Endothelial cell (in vitro differentiated cells): ENCODE measurements at places on chromosomes 11 and 22.
A peak's percentile ranks its signal among the peaks of the same experiment; 100 is the strongest.

- DNase-seq: no peak
Observed at GRCh38 chr11:95375886-95376285, 144.9 kb upstream of the SESN3 start.

- DNase-seq: peak; percentile 0
Observed at GRCh38 chr11:12285106-12285505, 92.3 kb upstream of the PARVA start.

GRCh38 chr22:32632512-32633315 lies 158.1 kb downstream of the FBXO7 start:
- no peak for DNase-seq

GRCh38 chr11:977830-978720 lies 52.4 kb downstream of the AP2A2 start:
- DNase-seq: no peak

DNA sequence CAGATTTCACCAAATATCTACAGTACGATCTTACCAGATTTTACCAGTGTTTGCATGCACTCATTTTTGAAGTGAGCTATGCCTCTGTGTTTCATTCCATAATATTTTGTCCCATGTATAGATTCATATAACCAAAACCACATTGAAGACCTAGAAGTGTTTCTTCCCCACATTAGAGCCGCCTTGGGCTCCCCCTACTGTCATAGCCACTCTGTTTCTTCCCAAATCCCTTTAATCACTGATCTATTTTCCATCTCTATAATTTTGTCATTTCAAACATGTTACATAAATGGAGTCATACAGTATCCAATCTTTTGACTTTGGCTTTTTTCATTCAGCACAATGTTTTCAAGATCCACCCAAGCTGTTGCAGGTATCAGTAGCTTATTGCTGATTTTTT lies 12.7 kb downstream of the MRGPRX3 start:
- no peak for DNase-seq

DNA sequence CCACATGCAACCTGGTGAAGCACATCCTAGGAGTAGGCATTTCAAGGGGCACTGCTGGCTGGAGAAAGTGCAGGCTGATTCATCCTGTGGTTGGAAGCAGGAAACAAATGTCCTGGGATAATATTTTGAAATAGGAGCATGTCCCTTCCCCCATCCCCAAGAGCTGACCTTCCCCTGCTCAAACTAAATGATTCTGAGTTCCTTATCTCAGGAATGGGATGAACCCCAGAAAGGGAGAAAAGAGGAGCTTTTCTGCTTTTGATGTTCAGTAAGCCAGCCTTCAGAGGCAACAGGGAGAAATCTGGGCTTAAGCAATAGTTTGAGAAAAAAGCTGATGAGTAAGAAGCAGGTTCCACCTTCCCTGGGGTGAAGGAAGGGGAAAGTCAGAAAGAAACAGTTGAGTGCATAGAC lies 19.5 kb upstream of the SPON1 start:
- DNase-seq: no peak

- no peak for DNase-seq
Observed at GRCh38 chr11:82631722-82632630, 101.7 kb downstream of the FAM181B start.

DNA sequence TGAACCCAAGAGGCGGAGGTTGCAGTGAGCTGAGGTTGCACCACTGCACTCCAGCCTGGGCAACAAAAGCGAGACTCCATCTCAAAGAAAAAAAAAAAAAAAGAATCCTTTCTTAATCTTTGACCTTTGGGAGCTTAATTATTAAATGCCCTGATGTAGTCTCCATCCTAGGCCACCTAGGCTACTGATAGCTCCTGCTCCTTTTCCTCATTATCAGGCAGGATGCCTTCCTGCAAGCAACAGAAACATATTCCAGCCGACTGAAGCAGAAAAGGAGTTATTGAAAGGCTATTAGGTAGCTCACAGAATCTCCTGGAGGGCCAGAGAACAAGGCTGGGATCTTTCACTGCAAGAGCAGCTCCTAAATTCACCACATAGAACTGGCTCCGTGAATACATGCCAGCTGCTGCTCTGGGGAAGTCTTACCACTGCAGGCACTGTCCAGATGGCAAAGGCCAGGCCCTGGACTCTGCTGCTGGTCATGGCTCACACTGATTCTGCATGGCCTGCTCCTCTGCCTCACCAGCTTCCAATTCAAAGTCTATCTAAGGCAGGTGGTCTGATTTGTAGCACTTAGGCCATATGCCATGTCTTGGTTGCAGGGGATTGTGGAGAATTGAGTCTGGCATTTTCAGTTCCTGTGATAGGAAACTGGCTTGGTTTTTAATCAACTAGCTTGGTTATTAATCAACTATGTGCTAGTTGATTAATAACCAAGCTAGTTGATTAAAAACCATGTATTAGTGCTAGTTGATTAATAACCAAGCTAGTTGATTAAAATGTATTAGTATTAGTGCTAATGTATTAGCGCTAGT lies 26.0 kb upstream of the POLD3 start:
- no peak for DNase-seq

- peak; percentile 40 for DNase-seq
Observed at GRCh38 chr11:63906585-63906984, 10.4 kb downstream of the RCOR2 start.

- DNase-seq: no peak
Observed at GRCh38 chr22:42284643-42285181, 14.3 kb upstream of the TCF20 start.

DNA sequence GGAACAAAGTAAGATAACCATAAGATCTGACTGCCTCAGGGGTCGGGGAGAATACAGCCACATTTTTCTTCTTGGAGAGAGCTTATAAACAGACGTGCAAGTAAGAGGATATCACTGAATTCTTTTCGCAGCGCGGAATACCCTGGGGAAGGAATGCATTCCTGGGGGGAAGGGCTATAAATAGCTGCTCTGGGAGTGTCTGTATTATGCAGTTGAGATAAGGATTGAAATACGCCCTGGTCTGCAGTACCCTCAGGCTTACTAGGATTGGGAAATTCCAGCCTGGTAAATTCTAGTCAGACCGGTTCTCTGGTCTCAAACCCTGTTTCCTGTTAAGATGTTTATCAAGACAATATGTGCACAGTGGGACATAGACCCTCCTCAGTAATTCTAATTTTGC lies 1491.7 kb upstream of the RAG2 start:
- no peak for DNase-seq

GRCh38 chr22:44001521-44001920 lies 22.6 kb upstream of the PARVB start:
- no peak for DNase-seq

GRCh38 chr11:72709478-72710238 lies 35.4 kb upstream of the PDE2A start:
- no peak for DNase-seq

- DNase-seq: no peak
Observed at GRCh38 chr11:8156877-8157276, 11.9 kb downstream of the RIC3 start.

DNA sequence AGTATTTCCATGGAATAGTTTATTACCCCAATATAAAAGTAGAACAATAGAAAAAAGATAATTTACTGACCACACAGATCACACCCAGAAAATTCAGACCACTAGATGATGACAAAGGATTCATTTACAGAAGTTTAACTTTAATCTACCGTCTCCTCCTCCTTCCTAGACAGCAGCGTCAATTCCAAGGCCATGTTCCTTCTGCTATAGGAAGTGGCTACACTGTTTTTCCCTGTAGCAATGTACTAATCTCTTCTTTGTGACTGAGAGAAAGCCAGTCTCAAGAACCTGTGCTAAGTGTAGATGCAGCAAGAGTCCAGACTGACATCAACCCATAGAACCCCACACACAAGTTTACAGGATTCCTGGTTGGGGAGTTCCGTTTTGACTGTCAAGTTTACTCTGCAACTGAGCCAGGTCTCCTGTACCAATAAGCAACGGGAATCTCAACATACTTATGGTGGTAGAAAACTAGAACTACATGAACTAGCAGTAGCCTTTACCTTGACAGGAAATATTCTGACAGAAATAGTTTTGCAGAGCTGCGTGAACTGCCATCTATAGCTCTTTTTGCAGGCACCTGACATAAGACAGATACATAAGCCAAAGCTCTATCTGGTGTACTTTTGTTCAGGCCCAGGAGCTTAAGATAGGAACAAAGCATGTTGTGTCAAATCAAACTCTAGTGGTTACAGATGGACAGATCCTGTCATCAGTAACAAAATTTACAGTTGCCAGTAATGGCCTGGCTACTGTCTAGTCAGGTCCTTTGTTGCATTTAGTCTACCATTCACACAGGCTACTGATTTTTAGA lies 42.9 kb downstream of the MRTFA start:
- DNase-seq: no peak

DNA sequence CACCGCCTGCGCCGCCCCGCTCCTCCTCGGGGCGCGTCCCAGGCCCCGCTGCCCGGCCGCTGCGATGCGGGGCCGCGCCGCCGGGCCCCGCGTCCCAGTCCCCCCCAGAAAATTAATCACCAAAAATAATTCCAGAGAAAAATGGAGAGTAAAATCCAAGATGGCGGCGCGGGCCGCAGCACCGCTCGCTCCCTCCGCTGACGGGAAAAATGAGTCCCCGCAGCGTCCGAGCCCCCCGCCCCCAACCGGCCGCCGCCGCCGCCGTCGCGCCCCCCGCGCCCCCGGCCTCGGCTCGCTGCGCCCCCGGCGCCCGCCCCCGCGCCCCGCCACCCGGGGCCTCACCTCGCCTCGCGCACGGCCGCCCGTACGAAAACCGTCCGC lies at the start of gene KMT5B:
KMT5B (minus strand) TSS at position 162 of the 381 bp plus-strand sequence. CDS start 23,220 bp downstream, outside the sequence.
- no peak for DNase-seq

- DNase-seq: no peak
Observed at GRCh38 chr11:118001494-118001971, 15.3 kb downstream of the IL10RA start.

- DNase-seq: no peak
Observed at GRCh38 chr11:36191941-36192340, 97.3 kb downstream of the COMMD9 start.

DNA sequence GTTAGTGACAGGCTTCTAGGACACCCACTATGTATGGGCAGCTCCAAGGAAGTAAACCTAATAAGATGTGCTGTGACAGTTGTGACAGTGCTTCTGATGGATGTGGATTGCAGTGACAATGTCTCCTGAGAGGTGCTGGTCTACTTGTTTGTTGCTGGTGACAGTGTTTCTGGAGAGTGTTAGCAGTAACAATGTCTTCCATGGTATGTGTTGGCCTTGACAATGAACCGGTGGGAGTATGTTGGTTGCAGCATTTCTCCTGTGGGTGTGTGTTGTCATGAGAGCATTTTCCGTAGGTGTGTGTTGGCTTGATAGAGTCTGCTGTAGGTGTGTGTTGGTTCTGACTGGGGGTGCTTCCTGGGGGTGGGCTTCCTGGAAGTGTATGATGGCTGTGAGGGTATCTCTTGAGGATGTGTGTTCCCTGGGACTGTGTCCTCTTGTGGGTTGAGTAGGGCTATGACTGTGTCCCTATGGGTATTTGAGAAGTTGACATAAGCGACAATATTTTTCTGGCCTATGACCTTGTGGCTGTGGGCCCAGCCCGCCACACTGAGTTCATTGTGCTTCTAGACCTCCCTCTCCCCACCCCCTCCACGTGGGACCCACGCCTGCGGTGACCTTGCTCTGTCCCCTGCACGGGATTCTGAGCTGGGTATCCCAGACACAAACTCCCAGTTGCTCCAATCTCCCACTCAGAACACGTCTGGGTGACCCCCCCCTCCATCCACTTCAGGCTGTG lies 1.2 kb downstream of the DCHS1 start:
- no peak for DNase-seq

DNA sequence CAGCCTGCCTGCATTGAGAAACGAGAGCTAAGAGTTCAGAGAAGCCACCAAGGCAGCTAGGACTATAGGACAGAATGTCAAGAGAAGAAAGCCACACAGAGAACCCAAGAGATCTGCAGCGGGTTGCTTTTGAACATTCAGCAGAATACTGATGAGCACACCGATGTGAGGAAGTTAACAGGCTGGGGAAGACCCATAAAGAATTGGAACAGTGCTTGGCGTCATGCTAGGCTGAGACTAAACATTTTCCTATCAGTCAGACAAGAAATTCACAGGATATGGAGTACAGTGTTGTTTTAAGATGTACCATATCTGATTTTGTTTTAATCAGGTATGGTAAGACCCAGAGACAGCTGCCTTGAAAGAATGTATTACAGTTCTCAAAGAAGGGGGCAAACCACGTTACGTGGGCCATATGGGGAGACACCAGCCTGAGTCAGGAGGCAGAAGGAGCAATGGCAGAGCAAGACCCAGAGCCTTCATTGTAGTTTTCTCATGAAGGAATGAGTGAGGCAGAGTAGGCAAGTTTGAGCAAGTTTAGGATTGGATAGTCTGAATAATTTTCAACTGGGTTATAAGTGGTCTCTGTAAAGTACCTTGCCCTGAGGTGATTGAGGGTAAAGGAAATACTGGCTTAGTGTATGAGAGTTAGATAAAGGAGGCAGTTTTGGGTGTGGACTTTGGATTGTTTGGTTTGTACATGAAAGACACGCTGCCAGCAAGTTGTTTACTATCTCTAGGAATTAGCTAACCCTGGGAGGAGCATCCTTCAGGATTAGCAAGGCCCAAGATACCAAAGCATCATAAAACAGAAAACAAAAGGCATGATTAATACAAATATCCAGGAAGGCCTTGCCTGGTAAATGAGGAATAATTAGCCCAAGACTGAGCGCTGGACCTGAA lies 14.3 kb downstream of the LRRC75B start:
- no peak for DNase-seq

DNA sequence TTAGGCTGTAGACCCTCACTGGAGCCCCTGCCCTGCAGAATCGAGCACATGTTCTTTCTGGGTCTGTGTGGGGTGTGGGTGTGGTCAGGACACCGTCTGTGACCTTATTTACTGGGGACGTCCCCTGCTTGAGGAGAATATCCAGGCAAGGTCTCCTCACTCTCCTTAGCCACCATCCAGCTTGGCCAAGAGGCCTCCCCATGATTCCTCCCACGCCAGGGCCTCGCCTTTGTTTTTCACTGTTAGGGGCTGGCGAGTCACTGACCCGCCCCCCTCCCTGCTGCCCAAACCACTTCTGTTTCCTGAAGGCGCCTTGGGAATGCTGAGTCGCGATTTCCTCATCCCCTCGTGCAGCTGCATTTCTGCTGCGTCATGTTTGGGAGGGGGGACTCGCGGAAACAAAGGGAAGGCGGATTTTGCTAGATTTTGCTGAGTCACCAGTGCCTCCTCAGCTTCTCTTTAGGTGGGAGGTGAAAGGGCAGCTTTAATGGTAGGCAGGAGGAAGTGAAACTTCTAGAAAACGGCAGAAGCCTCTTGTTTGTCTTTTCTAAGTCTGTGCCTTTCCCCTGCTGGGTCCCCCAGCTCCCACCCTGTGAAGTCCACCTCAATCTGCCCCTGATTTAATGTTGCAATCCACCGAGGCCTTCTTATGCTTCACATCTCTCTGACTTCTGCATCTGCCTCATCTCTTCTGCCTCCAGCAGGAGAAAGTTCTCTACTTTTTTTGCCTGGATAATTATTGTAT lies 4.0 kb upstream of the HMOX1 start:
- peak; percentile 91 for DNase-seq

DNA sequence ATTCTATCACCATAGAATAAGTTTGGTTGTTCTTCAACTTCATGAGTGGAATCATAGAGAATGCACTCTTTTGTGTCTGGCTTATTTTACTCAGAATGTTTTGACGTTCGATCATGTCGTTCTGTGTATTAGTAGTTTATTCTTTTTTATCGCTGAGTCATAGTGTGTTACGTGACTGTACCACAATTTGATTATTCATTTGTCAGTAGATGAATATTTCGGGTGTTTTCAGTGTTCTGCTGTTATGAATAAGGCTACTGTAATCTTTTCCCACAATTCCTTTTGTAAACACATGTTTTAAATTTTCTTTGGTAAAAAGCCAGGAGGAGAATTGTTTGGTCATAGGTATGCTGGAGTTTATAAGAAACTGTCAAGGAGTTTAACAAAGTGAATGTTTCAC lies 279.9 kb upstream of the B3GAT1 start:
- no peak for DNase-seq

- DNase-seq: no peak
Observed at GRCh38 chr11:77436506-77436905, 37.4 kb downstream of the PAK1 start.
